ENCODE measurements at places on chromosomes 5 and 9.

- DNase-seq: no peak
Measured at GRCh38 chr5:60010853-60011252, 117.3 kb upstream of the PDE4D start.

- DNase-seq: no peak
Measured at GRCh38 chr5:19802686-19803085, 185.3 kb downstream of the CDH18 start.

DNA sequence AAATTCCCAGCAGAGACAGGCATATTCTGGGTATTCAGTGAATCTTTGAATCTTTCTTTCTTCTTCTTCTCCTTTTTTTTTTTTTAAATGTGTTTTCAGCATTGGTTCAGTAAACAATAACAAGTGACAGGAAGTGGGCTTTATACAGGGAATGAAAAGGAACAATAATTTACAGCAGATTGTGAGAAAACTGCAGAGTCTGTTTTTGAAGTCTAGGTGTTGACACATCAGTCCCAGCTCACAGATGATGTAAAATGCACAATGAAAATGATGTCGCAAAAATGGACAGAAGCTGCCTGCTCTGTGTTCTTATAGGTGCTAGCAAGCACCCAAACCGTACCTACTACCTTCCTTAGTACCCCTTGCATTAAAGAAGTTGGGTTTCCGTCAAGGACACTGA lies 38.8 kb downstream of the TNC start:
- DNase-seq: no peak

- DNase-seq: no peak
Measured at GRCh38 chr5:102666164-102666946, 88.8 kb upstream of the PAM start.

- no peak for DNase-seq
Measured at GRCh38 chr9:110355911-110356310, 18.2 kb upstream of the TXNDC8 start.

DNA sequence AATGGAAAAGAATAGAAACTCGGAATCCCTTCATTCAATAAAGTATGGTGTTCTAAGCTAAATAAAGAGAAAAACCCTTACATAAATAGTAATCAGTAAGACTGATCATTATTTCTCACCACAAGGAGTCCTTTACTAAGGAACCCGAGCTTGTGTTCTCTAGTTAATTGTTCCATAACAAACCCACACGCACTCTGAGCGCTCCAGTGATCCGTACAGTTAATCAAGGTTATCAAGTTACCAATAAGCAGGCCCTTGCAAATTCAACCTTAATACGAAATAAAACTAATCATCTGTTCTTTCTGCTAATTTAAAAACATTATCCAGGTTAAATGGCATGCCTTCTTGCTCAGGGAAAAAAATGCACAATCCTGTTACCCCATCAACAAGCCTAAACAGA lies 224.4 kb downstream of the FRMD3 start:
- no peak for DNase-seq

DNA sequence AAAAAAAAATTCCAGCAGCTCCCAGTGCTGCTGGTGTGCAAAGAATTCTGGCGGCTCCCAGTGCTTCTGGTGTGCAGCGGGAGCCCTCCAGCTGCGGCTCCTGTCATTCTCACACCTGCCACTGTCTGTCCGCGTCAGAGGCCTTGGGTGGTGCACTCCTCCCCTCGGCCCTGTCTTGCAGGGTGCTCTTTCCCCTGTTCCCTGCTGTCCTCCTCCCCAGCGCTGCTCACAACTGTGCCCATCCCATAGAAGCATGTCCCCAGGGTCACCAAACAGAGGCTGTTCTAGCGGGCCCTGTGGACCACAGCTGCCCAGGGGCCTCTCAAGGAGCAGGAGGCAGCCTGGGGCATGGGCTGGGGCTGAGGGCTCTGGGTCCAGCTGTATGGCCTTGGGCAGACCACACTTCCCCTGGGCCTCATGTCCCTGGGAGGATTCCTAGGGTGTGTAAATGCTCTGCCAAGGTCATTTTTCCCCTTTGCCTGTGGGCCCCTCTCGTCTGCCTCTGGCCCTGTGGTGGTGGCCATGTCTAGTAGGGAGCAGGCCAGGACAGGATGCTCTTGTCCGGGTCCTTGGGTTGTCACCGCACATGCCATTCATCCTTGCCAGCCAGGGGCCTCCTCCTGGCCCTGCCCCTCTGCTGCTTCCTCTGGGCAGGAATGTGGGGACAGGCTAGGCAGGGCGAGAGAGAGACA lies 68.2 kb downstream of the PHF2 start:
- DNase-seq: no peak
